ENCODE measurements at places on chromosomes 5 and 9. TPM values are rescaled to one million over a fixed set of nuclear protein-coding genes. Genes with fewer than 3 reads are reported as not detected.

- no peaks in the 10 kb centered on the region for H3K4me1 ChIP-seq
- H3K4me3 ChIP-seq: no peak overlapping the region
- H3K27ac ChIP-seq: no peak overlapping the region
- H3K36me3 ChIP-seq: no peaks in the 10 kb centered on the region
- DNase-seq: no peak
- no peaks in the 10 kb centered on the region for H3K27me3 ChIP-seq
These were observed 197.0 kb downstream of the MCTP1 start for GRCh38 chr5:95087816-95088317.

DNA sequence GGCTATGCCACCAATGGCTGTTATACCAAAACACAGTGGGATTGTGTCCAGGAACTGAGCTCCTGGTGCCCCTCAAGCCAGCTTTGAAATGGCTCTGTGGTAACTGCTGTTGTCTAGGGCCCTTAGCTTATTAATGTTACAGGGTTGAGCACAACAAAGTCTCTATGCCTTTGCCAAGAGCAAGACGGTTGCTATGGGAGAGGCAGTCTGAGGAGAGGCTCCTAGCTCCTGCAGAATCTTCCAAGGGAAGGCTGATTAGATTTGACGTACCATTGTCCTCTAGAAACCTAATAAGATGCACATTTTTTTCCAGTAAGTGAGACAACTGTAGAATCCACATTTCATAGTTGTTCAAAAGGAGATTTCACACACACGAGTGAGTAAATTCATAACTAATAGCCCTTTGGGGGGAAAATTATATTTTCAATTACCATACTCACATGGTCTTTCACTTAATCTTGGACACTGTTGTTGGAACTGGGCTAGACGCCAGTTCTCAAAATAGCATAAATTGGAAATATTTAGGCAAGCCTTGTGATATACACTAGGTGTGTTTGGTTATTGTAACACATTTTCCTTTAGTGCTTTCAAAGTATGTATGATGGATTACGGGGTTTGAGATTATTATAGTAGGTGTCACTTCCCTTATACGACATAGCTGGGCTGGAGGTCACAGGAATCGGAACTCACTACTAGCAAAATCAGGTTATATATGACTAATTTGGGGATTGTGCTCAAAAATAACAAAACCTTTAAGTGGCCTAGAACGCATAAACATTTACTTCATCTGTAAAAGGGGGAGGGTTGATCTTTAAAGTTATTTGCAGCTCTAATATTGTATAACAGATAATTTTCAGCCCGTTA is 186.3 kb upstream of the EGFLAM start:
- no peaks in the 10 kb centered on the region for H3K36me3 ChIP-seq
- peaks cover 12% of the 10 kb centered on the region for H3K4me1 ChIP-seq
- no peak for DNase-seq
- H3K27ac ChIP-seq: no peak overlapping the region
- H3K4me3 ChIP-seq: no peak overlapping the region
- H3K27me3 ChIP-seq: no peaks in the 10 kb centered on the region

DNA sequence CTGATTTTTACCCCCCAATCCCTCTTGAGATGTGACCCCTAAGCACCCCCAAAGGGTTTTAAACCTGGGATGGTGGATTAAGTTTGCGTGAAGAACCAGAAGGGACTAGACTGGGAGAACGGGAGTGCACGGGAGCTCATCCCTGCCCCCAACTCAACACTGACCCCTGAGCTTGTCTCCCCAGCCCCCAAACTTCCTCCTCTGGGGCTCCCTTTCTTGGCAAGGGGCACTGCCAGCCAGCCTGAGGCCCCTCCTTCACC is 5.0 kb upstream of the SET start:
- no peaks in the 10 kb centered on the region for H3K27me3 ChIP-seq
- peak overlapping the region; percentile 67 for H3K27ac ChIP-seq
- no peak for DNase-seq
- H3K4me1 ChIP-seq: peaks cover 43% of the 10 kb centered on the region

GRCh38 chr9:115596021-115596745 is 478.2 kb upstream of the TNC start:
- H3K27ac ChIP-seq: no peak overlapping the region
- DNase-seq: no peak
- no peaks in the 10 kb centered on the region for H3K36me3 ChIP-seq
- no peaks in the 10 kb centered on the region for H3K27me3 ChIP-seq
- H3K4me1 ChIP-seq: no peaks in the 10 kb centered on the region
- no peak overlapping the region for H3K4me3 ChIP-seq

CD72 gene
- 1.4 TPM for total RNA-seq

GLDC gene
- 0.17 TPM for total RNA-seq

SV2C gene
- 0.52 TPM for total RNA-seq

DNA sequence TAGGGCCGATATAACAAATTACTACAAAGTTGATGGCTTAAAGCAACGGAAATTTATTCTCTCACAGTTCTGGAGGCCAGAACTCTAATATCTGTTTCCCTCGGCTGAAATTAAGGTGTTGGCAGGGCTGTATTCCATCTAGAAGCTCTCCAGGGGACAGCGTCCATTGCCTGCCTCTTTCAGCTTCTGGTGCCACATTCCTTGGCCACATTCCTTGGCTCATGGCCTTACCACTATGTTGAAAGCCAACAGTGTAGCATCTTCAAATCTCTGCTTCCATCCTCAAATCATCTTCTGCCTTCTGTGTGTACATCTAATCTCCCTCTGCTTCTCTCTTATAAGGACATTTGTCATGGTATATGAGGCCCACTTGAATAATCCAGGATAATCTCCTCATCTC is 17.2 kb downstream of the FGF10 start:
- H3K4me1 ChIP-seq: no peaks in the 10 kb centered on the region
- no peaks in the 10 kb centered on the region for H3K36me3 ChIP-seq
- H3K4me3 ChIP-seq: no peak overlapping the region
- H3K27me3 ChIP-seq: no peaks in the 10 kb centered on the region
- no peak for DNase-seq

GRCh38 chr5:174807471-174807870 is 83.1 kb downstream of the MSX2 start:
- DNase-seq: peak; percentile 26
- no peaks in the 10 kb centered on the region for H3K27me3 ChIP-seq
- no peaks in the 10 kb centered on the region for H3K36me3 ChIP-seq
- H3K4me3 ChIP-seq: no peak overlapping the region
- H3K4me1 ChIP-seq: peaks cover 7% of the 10 kb centered on the region

DNA sequence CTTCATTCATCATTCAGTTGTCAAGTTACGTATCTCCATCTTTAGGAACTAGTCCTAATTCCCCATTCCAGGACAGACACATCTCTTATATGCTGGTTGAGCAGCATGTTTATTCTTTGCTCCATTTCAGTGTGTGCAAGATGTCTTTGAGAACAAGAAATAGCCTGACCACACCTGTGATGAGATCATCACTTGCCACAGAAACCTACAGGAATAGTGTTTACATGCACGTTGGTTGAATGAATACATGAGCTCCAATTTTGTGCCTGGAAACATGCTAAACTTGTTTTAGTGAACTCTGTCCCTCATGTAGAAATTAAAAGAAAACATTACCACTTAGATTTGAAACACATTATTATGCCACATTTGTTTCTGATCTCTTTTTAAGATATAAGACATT is 489.1 kb downstream of the CDH18 start:
- H3K36me3 ChIP-seq: no peaks in the 10 kb centered on the region
- no peak overlapping the region for H3K27ac ChIP-seq
- no peak overlapping the region for H3K4me3 ChIP-seq
- no peaks in the 10 kb centered on the region for H3K4me1 ChIP-seq

IL33 gene
- total RNA-seq: 178 TPM

- DNase-seq: no peak
- no peak overlapping the region for H3K27ac ChIP-seq
- peaks cover 12% of the 10 kb centered on the region for H3K4me1 ChIP-seq
- peaks cover 15% of the 10 kb centered on the region for H3K36me3 ChIP-seq
- H3K4me3 ChIP-seq: no peak overlapping the region
These were observed 10.9 kb upstream of the DOLPP1 start for GRCh38 chr9:129069862-129070641.

DNA sequence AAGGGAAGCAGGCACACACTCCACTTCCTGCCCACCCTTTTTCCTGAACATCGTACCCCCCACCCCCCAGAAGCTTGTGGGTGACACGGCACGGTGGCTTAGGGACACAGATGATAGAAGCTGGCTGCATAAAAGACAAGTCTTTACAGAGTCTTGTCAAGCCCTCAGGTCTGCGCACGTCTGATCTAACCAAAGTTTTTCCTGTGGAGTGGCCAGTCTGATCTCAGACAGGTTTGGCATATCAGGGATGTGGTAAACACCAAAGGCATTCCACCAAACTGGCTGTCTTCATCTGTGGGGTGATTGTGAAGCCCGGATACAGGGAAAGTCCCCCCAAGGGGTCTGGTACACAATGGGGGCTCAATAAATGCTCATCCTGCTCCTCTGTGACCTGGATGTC is 50.0 kb downstream of the CRB2 start:
- H3K4me3 ChIP-seq: no peak overlapping the region
- H3K4me1 ChIP-seq: peaks cover 2% of the 10 kb centered on the region
- no peaks in the 10 kb centered on the region for H3K27me3 ChIP-seq
- no peak for DNase-seq

DNA sequence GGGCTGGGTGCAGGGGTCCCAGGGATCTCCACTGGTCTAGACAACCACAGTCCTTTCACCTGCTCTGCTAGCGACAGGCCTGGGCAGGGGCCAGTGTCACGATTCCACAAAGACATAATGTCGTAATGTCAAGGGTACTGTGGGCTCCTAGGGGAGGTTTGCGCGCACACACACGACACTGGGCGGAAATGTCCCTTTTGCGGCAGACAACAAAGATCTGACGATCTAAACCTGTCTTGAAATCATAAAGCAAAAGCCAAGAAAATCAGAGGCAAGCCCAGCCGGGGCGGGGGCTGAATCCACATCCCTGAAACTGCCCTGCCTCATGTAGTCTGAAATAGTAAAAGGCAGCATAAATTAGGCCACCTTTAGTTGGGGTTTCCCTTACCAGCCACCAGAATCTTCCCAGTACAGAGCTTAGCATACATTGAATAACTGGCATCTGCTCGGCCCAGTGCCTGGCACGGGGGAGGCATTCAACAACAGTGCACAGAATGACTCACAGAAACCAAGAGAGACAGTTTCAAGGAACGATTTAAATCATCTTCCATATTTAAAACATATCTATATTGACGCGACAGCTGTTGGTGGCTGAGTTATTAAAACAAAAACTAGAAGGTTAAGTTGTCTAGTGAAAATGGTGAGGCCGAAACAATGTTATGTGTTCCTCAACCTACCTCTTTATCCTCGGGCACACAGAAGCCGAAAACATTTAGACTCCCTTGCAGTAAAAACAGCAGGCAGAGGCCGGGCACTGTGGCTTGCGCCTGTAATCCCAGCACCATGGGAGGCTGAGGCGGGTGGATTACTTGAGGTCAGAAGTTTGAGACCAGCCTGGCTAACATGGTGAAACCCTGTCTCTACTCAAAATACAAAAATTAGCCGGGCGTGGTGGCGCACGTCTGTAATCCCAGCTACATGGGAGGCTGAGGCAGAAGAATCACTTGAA is 151.0 kb downstream of the MYO10 start:
- H3K4me1 ChIP-seq: no peaks in the 10 kb centered on the region
- DNase-seq: no peak
- no peaks in the 10 kb centered on the region for H3K27me3 ChIP-seq
- no peak overlapping the region for H3K27ac ChIP-seq
- H3K4me3 ChIP-seq: no peak overlapping the region
- H3K36me3 ChIP-seq: peaks cover 3% of the 10 kb centered on the region

GRCh38 chr5:179292202-179292601 is 53.1 kb downstream of the ADAMTS2 start:
- H3K4me1 ChIP-seq: peaks cover 7% of the 10 kb centered on the region
- H3K4me3 ChIP-seq: no peak overlapping the region
- DNase-seq: no peak

DNA sequence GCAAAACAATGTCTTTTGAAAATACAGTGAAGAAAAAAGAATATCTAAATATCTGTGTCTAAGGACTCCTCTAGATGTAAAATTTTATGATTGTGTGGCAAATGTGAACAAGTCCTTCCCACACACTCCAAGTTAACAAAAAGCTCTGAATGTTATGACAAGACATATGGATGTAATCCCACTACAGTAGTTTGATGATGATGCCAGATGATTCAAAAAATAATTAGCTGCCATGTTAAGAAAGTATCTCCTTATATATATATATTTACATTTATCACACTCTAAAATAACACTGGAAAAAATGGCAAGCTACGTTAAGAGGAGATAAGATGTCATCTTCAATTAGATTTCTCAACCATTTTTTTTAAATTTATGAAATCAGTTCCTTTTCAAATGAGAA is 178.5 kb downstream of the NFIB start:
- H3K4me1 ChIP-seq: peaks cover 17% of the 10 kb centered on the region
- no peak for DNase-seq

DNA sequence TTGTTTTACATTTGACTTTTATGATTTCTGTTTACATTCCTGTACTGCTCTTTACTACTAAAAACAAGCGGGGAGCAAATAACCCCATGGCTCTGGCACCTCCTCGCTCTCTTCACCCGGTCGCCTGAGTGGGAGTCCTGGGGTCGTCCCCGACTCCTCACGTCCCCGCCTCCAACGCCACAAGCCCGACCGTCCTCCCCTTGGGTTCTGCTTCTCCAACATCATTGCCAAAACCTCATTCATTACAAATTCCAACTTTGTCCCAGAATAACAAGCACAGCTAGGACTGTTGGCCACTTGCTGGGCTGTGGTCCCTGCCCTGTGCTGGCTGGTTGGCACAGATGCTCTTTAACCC is 35.1 kb downstream of the MRPL36 start:
- DNase-seq: no peak
- no peak overlapping the region for H3K4me3 ChIP-seq
- no peaks in the 10 kb centered on the region for H3K27me3 ChIP-seq
- no peaks in the 10 kb centered on the region for H3K36me3 ChIP-seq
- no peak overlapping the region for H3K27ac ChIP-seq

DNA sequence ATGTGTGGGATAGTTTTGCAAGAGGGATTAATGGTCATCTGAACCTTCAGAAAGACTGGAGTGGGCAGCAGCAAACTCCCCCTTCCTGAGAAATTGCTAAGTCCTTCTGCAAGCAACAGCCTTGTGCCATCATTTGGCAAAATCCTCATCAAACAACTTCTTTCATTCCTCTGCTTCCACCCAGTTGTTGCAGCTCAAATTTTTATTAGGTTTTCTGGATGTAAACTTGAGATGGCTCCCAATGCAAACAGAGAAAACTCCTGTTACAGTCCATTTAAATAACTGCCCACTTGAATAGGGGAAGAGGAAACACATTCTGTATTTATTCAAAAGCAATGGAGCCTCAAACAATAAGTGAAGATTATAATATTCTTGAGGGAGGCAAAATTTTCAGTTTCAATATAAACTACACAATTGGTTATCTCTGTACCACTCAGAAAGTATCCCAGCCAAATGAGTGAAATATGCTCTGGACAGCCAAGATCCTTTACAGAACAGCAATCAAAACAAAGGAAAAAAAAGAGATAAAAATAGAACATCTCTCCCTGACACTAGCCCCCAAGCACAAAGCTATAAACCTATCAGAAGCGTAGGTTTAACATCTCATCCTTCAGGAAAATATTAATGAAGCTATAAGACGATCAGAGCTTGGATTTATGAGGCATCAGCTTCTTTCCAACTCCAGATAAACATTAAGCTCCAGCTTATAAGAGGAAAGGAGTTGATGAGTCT is 17.3 kb upstream of the DAP start:
- no peaks in the 10 kb centered on the region for H3K27me3 ChIP-seq
- no peaks in the 10 kb centered on the region for H3K4me1 ChIP-seq
- no peak overlapping the region for H3K27ac ChIP-seq
- DNase-seq: no peak
- no peaks in the 10 kb centered on the region for H3K36me3 ChIP-seq
